NCI-H1048 (cell line): ENCODE measurements at places on chromosomes 2 and 18.

DNA sequence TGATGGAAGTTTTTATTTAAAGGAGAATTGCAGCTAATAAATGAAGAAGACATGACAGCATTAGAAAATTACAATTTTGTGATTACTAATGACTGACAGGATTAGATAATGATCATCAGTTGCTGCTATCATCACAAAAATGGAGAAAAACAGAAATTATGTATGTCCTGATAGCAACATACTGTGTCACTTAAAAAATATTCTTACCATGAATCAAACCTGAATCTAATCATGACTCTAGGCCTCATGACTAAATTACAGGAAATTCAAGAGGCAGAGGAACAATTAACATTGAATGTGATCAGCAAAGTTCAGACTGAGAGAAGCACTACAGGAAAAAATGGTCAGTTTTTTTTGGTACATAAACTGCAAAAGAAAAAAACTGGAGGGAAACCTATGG, 147.8 kb downstream of the PMAIP1 start:
- DNase-seq: no peak

- DNase-seq: no peak
Measured at GRCh38 chr2:204655626-204656025, 110.4 kb downstream of the PARD3B start.

- DNase-seq: peak; percentile 18
Measured at GRCh38 chr18:59249199-59249774, 24.0 kb downstream of the RAX start.

DNA sequence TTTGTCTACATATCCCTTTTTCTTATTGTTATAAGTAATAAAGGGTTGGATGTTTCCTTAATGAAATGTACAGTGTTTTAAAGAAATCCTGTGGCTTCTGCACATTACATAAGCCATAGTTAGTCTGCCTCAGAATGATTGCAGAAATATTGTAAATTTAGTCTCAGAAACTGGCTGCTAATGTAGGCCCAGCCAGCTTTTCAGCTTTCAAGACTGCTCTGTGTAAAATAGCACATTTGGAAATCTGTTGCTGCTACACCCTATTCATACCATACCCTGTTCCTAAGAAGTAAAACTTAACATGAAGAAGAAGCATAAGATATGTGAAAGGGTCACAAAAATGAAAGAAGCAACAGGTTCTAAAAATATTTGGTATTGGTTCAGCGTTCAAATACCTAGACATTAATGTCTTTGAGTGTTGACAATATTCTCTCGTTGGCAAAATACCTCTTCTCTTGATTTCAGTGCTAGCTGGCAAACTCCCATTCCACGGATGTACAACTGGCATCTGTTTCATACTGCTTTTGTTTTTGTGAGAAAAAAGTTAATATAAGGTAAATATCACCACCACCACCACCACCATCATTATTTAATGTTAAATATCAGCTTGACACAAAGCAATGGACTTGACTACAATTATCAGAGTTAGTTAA, 19.2 kb upstream of the NCKAP1 start:
- no peak for DNase-seq

- DNase-seq: no peak
Measured at GRCh38 chr2:65403529-65403915, 28.9 kb downstream of the SPRED2 start.

GRCh38 chr18:13437034-13437433, 218.5 kb downstream of the LDLRAD4 start:
- no peak for DNase-seq

DNA sequence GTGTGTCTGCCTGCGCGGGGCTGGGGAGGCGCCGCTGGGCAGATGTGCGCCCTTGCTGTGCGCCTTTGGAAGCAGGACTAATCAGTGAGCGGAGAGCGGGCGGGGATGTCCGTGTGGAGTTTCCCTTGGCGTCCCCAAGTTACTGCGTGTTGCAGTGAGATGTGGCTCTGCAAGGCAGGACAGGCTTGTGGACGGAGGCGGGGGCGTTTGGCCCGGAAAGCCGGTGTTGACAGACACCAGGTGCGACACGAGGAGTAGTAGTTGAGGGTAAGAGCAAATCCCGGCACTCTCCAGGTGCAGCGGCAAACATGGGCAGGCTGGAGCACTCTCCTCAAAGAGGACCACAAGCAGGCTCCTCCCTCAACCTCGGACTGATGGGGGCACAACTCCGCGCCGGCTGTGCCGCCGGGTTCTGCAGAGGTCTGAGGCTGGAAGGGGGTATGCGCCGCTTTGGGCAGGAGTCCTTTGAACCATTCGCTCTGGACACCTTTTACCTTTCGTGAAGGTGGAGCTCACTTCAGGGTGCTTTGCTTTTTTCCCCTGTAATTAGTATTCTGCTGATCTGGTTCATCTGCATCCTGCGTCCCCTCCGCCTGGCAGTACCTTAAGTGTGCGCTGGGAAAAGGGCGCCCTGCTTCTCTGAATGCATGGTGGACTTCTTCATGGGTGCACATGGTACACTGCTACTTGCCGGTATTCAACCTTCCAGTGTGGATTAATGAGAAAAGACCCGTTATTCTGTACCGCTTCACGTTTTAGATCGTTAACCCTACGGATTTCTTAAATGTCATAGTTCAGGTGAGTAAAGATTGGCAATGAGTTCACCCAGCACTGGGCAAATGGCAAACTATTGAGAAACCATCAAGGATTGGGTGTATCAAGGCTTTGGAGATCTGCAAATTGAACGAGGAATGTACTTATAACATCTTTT, 608 bp downstream of the CDH7 start:
- no peak for DNase-seq

DNA sequence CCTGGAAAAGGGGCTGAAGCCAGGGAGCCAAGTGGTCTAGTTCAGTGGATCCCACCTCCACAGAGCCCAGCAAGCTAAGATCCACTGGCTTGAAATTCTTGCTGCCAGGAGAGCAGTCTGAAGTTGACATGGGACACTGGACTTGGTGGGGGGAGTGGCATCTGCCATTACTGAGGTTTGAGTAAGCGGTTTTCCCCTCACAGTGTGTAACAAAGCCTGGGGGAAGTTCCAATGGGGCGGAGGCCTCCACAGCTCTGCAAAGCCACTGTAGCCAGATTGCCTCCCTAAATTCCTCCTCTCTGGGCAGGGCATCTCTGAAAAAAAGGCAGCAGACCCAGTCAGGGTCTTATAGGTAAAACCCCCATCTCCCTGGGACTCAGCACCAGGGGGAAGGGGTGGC, 144.4 kb downstream of the PTPRM start:
- DNase-seq: no peak

DNA sequence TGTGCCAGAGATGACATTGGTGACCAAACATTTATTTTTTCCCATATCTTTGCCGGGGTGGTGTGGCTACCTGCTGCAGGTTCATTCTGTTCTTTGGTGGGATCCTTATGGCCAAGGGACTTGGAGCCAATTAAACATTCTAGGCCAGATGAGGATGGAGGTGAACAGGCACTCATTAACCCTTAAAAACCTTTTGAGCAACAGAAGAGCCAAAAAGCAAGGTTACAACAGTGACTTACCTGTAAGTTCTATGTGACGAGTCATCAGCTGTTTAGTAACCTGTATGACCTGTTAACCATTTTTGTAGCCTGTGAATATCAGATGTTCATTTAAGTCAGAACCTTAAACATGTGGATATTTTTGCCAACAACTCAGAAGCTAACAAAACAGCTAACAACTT, 105.6 kb downstream of the XRCC5 start:
- DNase-seq: no peak

DNA sequence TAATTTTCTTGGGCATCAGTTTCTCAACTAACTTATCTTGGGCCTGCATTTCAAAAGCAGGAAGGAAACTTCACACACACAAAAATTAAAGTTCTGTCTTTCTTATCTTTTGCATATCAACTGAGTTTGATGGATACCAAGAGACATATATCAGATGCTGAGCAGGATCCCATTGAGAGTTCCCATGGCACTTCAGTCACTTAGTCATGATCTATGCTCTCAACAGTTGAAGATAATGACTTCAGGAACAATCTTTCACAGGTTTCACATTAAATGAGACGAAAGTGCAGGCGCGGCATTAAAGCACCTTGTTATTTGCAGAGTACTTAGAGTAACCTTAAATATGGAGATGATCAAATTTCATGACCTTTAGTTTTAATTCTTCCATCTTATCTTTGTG, 2139.8 kb upstream of the CELF4 start:
- no peak for DNase-seq

DNA sequence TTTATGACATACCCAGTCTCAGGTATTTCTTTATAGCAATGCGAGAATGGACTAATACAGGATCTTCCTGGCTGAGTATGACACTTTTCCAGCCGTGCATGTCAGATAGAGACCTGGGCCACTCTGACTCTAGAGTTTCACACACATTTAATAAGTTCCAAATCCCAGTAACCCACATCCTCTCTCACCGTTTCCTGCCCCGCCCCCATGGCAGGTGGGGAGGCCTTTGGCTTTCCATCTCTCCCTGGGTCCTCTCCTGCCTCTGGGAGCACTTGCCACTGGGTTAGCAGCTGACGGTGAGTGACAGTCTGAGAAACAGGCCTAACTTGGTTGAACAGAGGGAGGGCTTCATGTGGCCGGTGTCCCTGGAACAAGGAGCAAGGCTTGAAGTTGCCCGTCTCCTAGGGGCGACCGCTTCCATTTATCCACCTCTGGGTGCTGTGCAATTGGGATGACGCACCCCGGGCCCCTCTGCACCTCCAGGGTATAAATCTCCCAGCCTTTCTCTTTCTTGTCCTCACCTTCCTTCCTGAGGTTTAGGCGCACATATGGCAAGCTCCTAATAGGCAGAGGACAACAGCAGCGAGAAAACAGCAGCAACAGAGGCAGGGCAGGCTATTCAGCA, 152.7 kb upstream of the HDAC4 start:
- DNase-seq: no peak

DNA sequence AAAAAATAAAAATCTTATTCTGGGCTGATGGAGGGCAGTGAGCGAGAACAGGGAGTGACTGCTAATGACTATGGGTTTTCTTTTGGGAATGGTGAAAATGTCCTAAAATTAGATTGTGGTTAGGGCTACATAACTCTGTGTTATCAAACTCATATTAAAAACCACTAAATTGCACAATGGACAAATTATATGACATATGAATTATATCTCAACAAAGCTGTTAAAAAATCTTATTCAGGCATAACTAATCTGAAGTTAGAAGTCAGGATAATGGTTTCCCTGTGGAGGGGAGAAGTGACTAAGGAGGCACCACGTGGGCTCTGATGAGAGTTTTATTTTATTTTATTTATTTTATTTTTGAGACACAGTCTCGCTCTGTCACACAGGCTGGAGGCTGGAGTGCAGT, 32.1 kb upstream of the DPP4 start:
- no peak for DNase-seq

DNA sequence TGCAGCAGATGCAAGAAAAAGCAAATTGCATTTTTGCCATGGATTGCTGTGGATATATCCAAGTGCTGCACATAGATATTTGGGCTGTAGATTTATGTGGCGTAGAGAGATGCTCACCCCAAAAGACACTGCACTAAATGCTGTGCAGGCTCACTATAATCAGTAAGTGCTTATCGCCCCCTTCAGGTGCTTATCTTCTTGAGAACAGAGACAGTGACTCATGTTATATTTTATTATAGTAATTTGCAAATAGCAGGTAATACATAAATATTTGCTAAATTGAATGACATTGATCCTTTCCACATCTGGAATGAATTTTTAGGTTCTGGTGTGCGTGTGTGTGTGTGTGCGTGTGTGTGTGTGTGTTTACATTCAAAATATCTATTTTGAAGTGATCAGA, 36.8 kb upstream of the PLEKHM3 start:
- no peak for DNase-seq

DNA sequence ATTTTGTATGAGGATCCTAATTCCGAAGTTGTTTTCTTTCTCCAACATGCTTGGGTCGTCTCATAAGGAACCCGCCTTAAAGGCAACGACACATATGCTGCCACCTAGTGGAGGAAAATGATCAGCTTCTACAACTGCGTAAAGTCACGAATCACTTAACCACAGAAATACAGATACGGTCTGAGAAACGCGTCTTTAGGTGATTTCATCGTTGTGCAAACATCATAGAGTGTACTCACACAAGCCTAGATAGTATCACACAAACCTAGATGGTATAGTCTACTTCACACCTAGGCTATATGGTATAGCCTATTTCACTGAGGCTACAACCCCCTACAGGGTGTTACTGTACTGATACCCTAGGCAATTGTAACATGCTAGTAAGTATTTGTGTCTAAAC, 13.1 kb downstream of the GNLY start:
- DNase-seq: peak; percentile 59

GRCh38 chr2:233469261-233470010, 97.1 kb downstream of the USP40 start:
- DNase-seq: no peak

GRCh38 chr2:55139305-55139704, 89.1 kb upstream of the RTN4 start:
- DNase-seq: no peak

DNA sequence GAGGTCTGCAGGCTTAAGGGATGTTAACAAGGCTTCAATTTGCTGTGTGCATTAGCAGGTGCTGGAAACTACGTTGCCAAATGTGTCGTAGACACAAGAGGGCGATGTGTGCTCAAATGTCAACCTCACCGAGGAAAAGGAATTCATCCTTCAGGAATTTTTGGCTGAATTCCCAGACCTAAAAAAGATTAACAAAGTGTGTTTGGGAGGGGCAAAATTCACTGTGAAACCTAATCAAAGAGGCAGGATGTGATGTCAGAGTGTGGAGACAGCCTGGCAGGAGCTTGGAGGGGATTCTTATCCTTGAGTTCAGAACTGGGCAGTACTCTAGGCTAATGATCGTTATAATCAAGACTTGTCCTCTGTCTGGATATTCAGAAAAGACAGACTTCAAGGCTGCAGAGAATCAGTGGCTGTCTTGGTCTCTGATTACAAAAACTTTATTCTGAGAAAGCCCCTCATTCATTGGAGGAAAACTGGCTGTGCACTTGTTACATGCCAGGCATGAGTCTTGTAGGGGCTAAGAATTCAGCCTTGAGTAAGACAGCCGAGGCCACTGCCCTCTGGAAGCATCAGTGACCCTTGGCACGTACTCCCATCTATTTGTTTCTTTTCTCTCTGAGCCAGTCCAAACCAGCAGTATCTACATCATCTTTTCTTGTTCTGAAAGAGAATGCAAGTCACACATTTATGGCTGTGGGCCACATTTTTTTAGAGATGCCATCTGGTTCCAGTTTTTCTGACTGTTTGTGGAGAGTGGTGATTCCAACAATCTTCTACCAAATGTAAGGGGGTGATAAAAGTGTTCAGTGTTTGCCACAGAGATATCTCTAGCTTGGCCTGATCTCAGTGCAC, 18.7 kb upstream of the SCYGR1 start:
- DNase-seq: peak; percentile 91

GRCh38 chr2:230155359-230155758, 64.4 kb downstream of the SP110 start:
- no peak for DNase-seq

GRCh38 chr2:27152796-27153464, 4.1 kb downstream of the TCF23 start:
- DNase-seq: no peak

DNA sequence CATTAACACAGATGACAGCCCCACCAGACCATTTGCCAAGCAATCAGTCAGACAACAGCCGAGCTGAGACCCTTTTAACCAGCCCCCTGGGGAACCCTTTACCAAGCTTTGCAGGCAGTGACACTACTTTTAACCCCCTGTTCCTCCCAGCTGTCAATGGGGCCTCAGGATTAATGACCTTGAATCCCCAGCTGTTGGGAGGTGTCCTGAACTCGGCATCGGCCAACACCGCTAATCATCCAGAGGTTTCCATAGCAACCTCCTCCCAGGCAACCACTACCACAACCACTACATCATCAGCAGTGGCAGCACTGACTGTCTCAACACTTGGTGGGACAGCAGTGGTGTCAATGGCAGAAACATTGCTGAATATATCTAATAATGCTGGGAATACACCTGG, 160.9 kb upstream of the EPC2 start:
- DNase-seq: no peak
